ENCODE measurements at places on chromosomes 13 and 19.

- no peaks in the 10 kb centered on the region for H3K4me1 ChIP-seq
- no peak for DNase-seq
- H3K4me3 ChIP-seq, result no peak overlapping the region
Observed at GRCh38 chr13:93328943-93329342, 102.3 kb downstream of the GPC6 start.

DNA sequence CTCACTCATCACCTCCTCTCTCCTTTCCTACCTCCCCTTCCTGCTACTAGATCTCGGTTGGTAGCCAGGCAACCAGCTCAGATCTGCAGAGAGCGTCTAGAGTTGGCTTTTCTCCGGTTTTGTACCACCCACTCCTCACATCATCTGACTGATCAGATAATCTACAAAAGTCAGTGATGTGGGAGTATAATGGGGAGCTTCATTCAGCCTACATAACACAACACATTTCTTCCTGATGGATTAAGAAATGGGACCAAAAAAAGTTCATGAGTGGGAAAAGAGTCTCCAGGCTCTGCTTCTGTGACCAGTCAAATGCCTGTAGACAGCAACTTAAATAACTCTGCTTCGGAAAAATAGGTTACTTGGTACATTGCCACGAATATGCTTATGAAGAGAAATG lies 279.8 kb downstream of the DCLK1 start:
- H3K4me3 ChIP-seq, result no peak overlapping the region
- no peak for DNase-seq
- H3K27me3 ChIP-seq, result peaks cover 15% of the 10 kb centered on the region
- no peak overlapping the region for H3K27ac ChIP-seq
- H3K36me3 ChIP-seq, result no peaks in the 10 kb centered on the region
- no peaks in the 10 kb centered on the region for H3K4me1 ChIP-seq

GRCh38 chr19:41546386-41546789 lies 29.6 kb upstream of the CEACAM21 start:
- DNase-seq, result peak; percentile 67
- H3K27me3 ChIP-seq, result no peaks in the 10 kb centered on the region
- peaks cover 77% of the 10 kb centered on the region for H3K4me1 ChIP-seq
- H3K27ac ChIP-seq, result peak overlapping the region; percentile 97

DNA sequence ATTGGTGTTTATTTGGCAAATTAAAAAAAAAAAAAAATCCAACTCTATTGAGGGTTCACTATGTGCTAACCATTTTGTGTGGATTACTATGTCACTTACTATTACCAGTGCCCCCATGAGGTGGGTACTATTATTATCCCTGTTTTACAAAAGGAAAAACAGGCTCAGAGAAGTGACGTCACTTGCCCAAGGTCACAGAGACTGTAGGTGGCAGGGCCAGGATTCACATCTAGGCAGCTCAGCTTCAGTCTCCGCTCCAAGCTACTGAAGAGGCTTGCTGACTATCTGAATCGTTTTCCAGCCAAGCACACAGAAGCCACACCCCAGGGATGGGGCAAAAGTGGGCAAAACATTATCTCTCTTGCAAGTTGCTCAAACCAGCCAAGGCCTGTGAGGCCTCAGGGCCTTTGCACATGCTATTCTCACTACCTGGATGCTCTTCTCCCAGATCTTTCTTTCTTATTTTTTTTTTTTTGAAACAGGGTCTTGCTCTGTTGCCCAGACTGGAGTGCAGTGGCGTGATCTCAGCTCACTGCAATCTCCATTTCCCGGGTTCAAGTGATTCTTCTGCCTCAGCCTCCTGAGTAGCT lies 4.8 kb upstream of the ANGPTL8 start:
- no peaks in the 10 kb centered on the region for H3K27me3 ChIP-seq
- no peak overlapping the region for H3K27ac ChIP-seq
- H3K4me3 ChIP-seq, result no peak overlapping the region
- peaks cover 5% of the 10 kb centered on the region for H3K36me3 ChIP-seq

GRCh38 chr13:27857282-27857681 lies 62.5 kb upstream of the PDX1 start:
- H3K27ac ChIP-seq, result no peak overlapping the region
- no peak overlapping the region for H3K4me3 ChIP-seq
- peaks cover 28% of the 10 kb centered on the region for H3K27me3 ChIP-seq
- no peak for DNase-seq
- H3K36me3 ChIP-seq, result no peaks in the 10 kb centered on the region
- H3K4me1 ChIP-seq, result no peaks in the 10 kb centered on the region

DNA sequence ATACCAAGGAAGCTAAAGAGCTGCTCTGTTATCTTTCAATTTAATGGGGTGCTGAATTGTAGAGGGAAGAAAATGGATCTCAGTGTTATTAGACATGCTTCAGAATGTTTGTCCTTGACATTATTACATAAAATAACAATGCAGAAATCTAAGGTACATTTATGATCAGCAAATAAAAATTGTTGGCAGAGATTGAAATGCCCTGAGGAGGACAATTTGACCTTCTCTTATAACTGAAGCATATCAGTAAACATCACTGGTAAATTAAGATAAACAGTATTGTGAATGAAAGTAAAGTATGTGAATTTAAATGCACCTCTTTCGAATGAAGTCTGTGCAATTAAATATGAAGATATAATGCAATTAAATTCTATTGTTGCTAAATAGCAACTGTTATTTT lies 1362.1 kb upstream of the ATXN8OS start:
- no peak overlapping the region for H3K27ac ChIP-seq
- no peak for DNase-seq
- H3K4me1 ChIP-seq, result no peaks in the 10 kb centered on the region
- H3K36me3 ChIP-seq, result no peaks in the 10 kb centered on the region
- H3K4me3 ChIP-seq, result no peak overlapping the region

- no peaks in the 10 kb centered on the region for H3K36me3 ChIP-seq
- DNase-seq, result no peak
- no peak overlapping the region for H3K27ac ChIP-seq
- no peak overlapping the region for H3K4me3 ChIP-seq
- H3K4me1 ChIP-seq, result no peaks in the 10 kb centered on the region
Observed at GRCh38 chr19:780935-781334, 16.3 kb upstream of the PTBP1 start.

GRCh38 chr19:5828661-5829566 lies 10.6 kb downstream of the FUT6 start:
- no peak for DNase-seq
- no peaks in the 10 kb centered on the region for H3K36me3 ChIP-seq
- peak overlapping the region; percentile 96 for H3K4me3 ChIP-seq

GRCh38 chr13:96193728-96194310 lies 103.9 kb downstream of the HS6ST3 start:
- no peak overlapping the region for H3K27ac ChIP-seq
- no peak for DNase-seq
- H3K27me3 ChIP-seq, result no peaks in the 10 kb centered on the region
- no peaks in the 10 kb centered on the region for H3K36me3 ChIP-seq

DNA sequence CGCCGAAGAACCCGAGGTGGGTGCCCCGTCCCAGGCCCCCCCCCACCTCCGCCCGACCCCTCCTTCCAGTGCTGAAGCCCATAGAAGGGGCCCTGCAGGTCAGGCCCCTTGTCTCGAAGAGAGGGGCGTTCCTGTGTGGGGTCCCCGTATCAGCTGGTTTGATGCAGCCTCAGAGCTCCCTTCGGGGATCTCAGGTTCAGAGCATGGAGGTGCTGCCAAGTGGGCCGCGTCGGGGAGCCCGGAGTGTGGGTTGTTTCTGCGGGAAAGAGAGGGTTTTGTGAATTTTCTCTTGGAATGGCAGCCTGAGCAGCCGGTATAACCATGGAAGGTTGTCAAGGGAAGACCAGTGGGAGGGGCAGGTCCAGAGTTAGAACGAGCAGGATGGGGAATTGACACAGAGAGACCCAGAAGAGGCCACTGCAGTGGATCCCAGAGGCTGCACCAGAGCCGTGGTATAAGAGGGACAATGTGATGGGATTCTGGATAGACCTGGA lies 384 bp downstream of the TRAPPC2B start:
- H3K4me1 ChIP-seq, result peaks cover 18% of the 10 kb centered on the region
- peaks cover 54% of the 10 kb centered on the region for H3K36me3 ChIP-seq
- no peaks in the 10 kb centered on the region for H3K27me3 ChIP-seq
- peak; percentile 5 for DNase-seq
- peak overlapping the region; percentile 99 for H3K27ac ChIP-seq
- H3K4me3 ChIP-seq, result peak overlapping the region; percentile 95

- no peaks in the 10 kb centered on the region for H3K27me3 ChIP-seq
Observed at GRCh38 chr19:751501-752341, 809 bp downstream of the MISP start.

DNA sequence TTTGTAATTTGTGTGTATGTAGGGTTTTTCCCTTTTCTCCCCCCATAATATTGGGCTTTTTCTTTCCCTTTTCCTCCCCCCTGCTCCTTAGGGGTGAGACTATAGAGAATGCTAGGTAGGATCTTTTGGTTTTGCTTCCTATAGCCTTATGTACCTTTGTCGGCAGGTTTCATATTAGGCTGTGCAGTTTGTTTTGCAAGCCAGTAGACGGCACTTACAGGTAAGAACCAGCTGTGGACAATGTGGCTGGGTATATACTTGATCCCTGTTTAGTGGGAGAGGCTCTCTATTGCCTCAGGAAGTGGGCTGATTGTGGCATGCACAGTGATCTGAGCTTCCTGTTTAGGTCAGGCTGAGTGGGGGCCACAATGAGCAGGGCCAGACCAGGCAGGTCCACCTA lies 359.2 kb upstream of the OBI1 start:
- no peaks in the 10 kb centered on the region for H3K4me1 ChIP-seq
- H3K36me3 ChIP-seq, result peaks cover 22% of the 10 kb centered on the region
- no peak overlapping the region for H3K27ac ChIP-seq

DNA sequence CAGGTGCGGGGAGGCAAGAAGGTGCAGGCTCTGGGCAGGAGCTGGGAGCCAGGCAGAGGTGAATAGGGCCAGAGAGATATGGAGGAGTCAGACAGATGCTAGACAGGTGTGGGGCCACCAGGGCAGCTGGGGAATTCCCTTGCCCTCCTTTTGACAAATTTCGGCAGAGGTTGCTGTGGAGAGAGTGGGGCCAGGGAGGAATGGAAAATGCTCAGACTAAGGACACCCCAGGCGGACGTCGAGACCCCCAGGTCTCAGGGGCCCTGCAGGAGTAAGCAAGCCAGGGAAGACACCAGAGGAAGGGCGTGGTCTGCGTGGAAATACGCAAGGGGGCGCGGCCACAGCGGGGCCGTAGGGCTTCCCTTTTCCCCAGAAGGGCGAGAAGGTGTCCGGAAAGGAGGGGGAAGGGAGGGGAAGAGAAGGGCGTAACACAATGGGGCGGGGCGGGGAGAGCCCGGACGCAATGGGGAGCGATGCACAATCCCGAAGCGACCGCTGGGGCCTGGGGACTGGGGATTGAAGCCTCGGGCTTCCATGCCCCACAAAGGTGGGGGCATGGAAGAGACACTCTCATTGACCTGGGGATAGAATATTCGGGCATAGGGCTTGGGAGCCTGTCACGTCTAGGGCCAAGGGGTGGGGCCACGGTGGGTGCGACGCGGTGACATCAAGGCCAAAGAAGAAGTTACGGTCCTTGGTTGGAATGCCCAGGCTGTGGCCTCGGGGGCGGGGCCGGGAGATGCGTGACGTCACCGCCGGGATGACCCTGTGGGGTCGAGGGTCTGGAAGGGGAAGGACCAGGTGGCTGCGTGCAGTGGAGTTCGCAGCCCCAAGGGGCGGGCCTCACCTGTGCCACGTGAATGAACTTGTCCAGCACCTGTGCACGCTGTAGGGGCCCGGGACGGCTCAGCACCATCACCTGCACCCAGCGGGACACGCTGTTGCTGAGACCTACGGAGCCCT lies 8.2 kb downstream of the RASGRP4 start:
- H3K27me3 ChIP-seq, result no peaks in the 10 kb centered on the region
- peak overlapping the region; percentile 25 for H3K27ac ChIP-seq
- DNase-seq, result peak; percentile 21
- H3K4me3 ChIP-seq, result peak overlapping the region; percentile 77
- no peaks in the 10 kb centered on the region for H3K36me3 ChIP-seq

GRCh38 chr19:51467864-51468544 lies 9.8 kb upstream of the SIGLEC8 start:
- H3K4me3 ChIP-seq, result no peak overlapping the region
- DNase-seq, result no peak
- H3K4me1 ChIP-seq, result peaks cover 8% of the 10 kb centered on the region
- H3K36me3 ChIP-seq, result no peaks in the 10 kb centered on the region
- no peak overlapping the region for H3K27ac ChIP-seq

GRCh38 chr19:35750167-35750566 lies 1.8 kb downstream of the LIN37 start:
- DNase-seq, result no peak
- no peak overlapping the region for H3K27ac ChIP-seq
- H3K27me3 ChIP-seq, result no peaks in the 10 kb centered on the region
- peaks cover 22% of the 10 kb centered on the region for H3K4me1 ChIP-seq

DNA sequence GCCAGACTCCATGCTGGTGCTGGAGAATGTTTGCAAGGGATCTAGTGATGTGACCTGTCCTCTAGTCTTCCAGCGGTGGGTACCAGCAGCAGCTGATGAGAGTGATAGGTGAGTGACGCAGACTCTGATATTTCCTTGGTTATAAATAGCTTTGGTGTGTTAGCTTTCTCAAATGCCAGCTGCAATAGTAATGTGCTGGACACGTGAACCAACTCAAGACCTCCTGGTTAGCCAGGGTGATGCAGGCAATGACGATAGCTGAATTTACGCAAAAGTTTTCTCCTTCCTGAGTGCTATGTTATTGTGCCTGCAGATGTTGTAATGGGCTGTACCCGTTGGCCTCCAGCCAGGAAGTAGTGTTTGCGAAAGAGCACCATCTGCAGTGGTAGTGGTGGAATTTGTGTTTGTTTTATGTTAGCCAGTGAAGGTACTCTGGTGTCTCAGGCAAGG lies 129.5 kb downstream of the CYSLTR2 start:
- H3K4me1 ChIP-seq, result no peaks in the 10 kb centered on the region
- no peak for DNase-seq
- peaks cover 18% of the 10 kb centered on the region for H3K36me3 ChIP-seq
- no peak overlapping the region for H3K4me3 ChIP-seq
- no peaks in the 10 kb centered on the region for H3K27me3 ChIP-seq
- H3K27ac ChIP-seq, result no peak overlapping the region

- H3K27ac ChIP-seq, result no peak overlapping the region
- H3K36me3 ChIP-seq, result no peaks in the 10 kb centered on the region
- no peak for DNase-seq
- H3K27me3 ChIP-seq, result no peaks in the 10 kb centered on the region
- no peak overlapping the region for H3K4me3 ChIP-seq
Observed at GRCh38 chr13:29581666-29582065, 13.8 kb downstream of the SLC7A1 start.

- no peaks in the 10 kb centered on the region for H3K4me1 ChIP-seq
- DNase-seq, result no peak
- H3K27ac ChIP-seq, result no peak overlapping the region
- H3K4me3 ChIP-seq, result no peak overlapping the region
- no peaks in the 10 kb centered on the region for H3K36me3 ChIP-seq
Observed at GRCh38 chr13:97423300-97424045, 10.5 kb upstream of the RAP2A start.

- H3K4me1 ChIP-seq, result no peaks in the 10 kb centered on the region
- H3K27me3 ChIP-seq, result peaks cover 3% of the 10 kb centered on the region
- H3K4me3 ChIP-seq, result no peak overlapping the region
Observed at GRCh38 chr13:95858286-95859075, 181.5 kb downstream of the DNAJC3 start.

- no peaks in the 10 kb centered on the region for H3K36me3 ChIP-seq
- DNase-seq, result no peak
- no peaks in the 10 kb centered on the region for H3K4me1 ChIP-seq
- H3K27me3 ChIP-seq, result peaks cover 30% of the 10 kb centered on the region
- no peak overlapping the region for H3K27ac ChIP-seq
- no peak overlapping the region for H3K4me3 ChIP-seq
Observed at GRCh38 chr19:51009061-51009891, 7.9 kb upstream of the KLK8 start.

Data from naive thymus-derived CD8-positive, alpha-beta T cell (primary cell).